DMS53 (cell line): ENCODE measurements at places on chromosomes 1 and 21.

- no peak for DNase-seq
These were observed 63.1 kb downstream of the ACOT7 start for GRCh38 chr1:6330410-6330911.

DNA sequence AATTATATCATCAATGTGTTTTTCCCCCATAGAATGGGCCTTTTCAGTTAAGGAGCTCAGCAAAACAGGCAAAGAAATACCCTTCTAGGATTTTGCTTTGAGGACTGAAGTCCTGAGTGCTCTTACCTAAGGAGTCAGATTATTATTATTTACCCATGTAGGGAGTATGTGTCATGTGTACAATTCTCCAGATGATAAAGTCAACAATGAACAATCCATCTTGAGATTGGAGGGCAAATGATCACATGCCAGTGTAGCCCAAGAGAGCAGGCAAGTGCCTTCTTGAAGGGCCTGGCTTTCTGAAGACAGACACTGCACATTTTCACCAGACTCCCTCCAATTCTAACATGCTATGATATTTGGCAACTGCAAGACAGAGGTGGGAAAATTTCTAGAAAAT lies 159.7 kb downstream of the PCNX2 start:
- peak; percentile 10 for DNase-seq

- DNase-seq: no peak
These were observed 178.3 kb downstream of the ZSCAN20 start for GRCh38 chr1:33650708-33651107.

- no peak for DNase-seq
These were observed 257.0 kb upstream of the LYPLAL1 start for GRCh38 chr1:218916720-218917119.

- no peak for DNase-seq
These were observed 51.9 kb downstream of the AGPAT3 start for GRCh38 chr21:43916691-43917514.

- DNase-seq: no peak
These were observed 14.0 kb downstream of the NAV1 start for GRCh38 chr1:201552941-201553351.

GRCh38 chr1:119116725-119117124 lies 23.7 kb downstream of the WARS2 start:
- no peak for DNase-seq

GRCh38 chr1:5617179-5617520 lies 375.1 kb downstream of the NPHP4 start:
- no peak for DNase-seq

- DNase-seq: no peak
These were observed 50.1 kb downstream of the MRPL39 start for GRCh38 chr21:25557180-25557579.

- peak; percentile 79 for DNase-seq
These were observed 18.3 kb upstream of the ALPL start for GRCh38 chr1:21490774-21491487.

- DNase-seq: no peak
These were observed 134.8 kb upstream of the KIF26B start for GRCh38 chr1:245019910-245020486.

DNA sequence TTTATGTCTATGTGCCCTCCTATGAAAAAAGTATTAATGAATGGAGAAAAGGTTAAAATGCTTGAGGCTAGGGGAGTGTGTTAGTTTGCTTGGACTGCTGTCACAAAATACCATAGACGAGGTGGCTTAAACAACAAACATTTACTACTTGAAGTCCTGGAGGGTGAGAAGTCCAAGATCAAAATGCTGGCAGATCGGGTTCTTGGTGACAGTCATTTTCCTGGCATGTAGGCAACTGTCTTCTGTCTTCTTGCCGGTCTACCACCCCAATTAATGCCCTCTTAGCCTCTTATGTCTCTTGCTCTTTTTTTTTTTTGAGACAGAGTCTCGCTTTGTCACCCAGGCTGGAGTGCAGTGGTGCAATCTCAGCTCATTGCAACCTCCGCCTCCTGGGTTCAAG lies 15.0 kb downstream of the ARID1A start:
- no peak for DNase-seq

DNA sequence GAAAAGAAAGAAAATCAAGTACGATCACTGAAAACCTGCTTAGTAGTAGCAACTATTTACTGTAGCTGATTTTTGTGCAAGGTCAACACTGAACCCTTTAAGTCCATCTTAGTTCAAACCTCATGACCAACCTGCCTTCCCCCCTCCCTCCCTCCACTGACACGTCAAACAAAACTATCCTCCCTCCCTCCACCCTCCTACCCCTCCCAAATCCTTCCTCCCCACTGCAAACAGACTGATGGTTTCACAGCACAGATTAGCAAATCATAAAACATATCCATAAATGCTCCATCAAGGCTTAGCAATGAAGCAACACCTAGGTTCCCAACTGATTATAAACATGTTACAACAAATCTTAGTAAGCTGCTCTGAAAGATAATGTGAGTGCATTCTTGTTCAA lies 164.3 kb upstream of the GREM2 start:
- DNase-seq: no peak

- DNase-seq: no peak
These were observed 258.3 kb downstream of the OLFM3 start for GRCh38 chr1:101738475-101738874.

DNA sequence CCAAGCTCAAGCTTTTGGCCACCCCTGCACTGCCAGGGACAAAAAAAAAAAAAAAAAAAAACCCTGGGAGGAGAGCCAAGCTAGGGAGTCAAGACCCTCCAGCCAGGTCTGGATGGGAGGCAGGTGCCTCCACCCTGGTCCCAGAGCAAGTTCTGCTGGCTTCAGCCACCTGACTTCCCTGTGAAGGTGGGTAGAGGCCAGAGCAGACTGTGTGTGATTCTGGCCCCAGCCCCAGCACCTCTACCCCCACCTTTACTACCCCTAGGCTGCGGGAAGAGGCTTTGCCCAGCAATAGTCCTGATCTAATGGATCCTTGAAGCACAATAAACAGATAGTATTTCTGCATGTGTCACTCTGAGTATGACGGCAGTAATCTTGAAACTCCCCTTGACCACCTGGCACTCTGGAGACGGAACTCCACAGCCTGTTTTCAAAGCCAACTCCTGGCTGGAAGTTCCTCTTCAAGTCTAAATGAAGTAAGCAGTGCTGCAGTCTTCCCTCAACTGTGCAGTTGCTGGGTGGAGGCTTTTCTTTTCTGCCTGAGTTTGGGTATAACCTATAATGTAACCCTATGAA lies 9.8 kb downstream of the PDZK1IP1 start:
- DNase-seq: peak; percentile 73

DNA sequence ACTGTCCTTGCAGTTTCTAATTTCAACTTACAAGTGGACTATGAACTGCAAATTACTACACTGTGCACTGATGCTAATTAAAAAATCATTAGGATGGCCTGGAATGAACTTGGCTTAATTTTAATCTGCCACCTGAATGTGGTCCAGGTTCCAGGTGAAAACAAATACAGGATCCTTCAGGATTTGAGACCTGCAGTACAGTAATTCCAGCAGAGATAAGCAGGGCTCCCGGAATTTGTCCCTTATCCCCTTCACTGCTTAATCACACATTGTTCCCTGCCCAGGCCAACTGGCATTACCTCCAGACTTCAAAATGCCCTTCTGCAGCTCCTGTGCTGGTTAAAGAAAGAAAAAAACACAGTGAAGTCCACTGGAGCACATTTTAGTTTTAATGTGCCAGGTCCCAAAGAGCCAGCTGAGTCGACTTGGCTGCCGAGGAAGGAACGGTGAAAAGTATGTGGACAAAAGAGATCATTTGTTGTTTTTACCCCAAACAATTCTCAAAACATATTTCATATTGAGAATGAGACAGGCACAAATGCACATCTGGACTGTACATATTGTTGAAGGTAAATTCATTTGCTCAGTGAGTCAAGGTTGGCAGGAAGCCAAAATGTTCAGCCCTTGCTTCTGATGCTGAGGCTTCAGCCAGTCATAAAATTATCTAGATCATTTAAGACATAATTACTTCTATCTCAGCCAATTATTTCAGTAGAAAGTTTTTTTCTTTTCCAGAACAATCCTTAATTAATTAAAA lies 28.3 kb downstream of the DEGS1 start:
- peak; percentile 90 for DNase-seq

DNA sequence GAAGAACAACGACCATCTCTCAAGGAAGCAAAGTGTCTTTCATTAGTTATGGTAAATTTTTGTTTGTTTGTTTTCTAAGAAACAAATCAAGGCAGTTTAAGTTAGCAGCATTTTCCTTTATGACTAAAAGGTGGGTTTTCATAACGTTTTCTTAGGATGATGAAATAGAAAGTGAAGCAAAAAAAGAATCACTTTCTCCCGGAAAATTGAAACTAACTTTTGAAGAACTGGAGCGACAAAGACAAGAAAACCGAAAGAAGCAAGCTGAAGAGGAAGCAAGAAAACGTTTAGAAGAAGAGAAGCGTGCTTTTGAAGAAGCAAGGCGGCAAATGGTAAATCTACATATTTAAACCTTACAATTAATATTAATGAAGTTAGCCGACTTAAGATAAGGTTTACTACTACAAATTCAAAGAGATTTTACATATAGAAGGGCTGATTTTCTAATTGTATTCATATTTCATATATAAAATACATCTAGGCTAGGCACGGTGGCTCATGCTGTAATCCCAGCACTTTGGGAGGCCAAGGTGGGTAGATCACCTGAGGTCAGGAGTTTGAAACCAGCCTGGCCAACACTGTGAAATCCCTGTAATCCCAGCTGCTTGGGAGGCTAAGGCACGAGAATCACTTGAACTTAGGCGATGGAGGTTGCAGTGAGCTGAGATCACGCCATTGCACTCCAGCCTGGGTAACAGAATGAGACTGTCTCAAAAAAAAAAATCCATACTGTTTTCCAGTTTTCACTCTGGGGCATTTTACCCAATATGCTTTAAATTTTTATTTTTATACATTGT lies 38.3 kb downstream of the NEXN start:
- no peak for DNase-seq

DNA sequence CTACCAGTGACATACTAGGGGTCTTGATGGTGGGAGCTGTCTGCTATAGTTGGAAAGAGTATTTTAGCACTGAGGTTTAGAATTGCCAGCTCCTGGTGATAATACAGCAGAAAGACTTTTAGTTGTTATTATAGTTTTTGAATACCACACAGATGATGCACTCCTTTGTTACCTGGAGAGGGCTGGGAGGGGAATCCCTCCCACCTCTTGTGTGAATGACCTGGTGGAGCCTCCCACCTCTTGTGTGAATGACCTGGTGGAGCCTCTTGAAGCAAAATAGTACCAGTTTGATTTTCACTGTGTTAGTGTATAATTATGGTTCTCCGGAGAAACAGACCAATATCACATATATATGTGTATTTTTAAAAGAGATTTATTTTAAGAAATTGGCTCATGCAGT lies 3.3 kb downstream of the DISP1 start:
- DNase-seq: no peak

DNA sequence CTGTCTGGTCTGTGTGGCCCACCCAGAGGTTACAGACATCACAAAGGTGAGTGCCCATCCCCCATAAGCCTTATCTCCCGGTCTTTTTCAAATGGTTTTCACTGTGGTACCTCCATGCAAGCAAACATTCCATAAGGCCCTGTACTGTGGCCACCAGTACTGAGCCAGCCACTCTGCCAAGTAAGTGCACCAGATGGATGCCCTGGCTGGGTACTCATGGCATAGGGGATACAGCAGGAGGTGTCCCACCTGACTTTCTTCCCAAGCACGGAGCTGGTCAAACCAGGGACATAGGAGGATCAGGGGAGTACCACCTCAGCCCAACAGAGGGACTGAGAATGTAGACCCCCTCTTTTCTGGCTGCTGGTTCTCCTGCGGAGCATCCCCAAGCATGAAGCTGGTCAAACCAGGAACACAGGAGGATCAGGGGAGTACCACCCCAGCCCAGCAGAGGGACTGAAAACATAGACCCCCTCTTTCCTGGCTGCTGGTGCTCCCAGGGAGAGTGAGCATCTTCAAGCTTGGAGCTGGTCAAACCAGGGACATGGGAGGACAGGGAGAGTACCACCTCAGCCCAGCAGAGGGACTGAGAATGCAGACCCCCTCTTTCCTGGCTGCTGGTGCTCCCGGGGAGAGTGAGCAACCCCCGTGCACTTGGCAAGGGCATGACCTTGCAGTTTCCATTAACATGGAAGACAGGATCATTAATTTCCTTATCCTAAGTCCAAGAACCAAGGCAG lies 81.8 kb upstream of the KLHDC7A start:
- DNase-seq: no peak

- no peak for DNase-seq
These were observed 259.7 kb downstream of the RHOU start for GRCh38 chr1:228994676-228995594.

DNA sequence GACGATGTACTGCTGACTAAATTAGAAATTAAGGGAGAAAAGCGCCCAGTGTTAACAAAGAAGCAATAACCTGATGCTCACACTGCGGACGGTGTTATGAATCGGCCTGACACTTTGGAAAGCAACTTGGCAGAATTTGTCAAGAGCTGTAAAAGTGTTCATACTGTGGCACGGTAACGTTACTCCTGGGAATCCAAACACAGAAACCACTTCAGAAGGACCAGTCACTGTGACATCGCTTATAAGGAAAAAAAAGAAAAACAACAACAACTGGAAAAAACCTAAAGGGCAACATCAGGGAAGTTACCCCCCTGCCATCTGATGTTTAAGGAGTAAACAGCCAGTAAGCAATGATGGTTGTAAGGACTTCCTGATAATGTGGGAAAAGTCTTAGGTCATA lies 27.7 kb downstream of the CAPZB start:
- peak; percentile 38 for DNase-seq

DNA sequence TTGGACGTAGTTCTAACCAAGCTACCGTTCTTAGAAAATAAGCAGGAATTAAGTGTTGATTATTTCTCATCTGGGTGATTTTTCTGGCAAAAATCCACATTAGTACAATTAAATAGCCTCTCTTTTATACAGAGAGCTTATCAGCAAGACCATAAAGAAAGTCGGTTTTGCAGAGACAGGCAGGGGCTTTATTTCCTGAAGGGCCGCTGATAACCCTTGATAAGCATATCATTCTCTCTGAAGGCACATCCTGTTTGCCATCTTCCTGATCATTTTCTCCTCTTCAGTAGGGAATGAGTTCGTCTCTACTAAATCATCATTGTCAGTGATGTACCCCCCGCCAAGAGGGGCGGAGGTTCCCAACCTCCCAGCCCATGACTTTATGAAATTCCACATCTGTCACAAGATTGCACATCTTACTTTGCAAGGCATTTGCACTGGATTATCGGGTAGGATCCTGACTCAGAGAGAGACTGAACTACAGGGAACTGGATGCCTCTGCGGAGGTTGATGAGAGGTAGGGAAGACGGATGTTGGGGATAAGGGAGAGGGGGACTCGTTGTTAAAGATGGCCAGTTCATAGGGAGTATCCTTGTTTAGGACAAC lies 115.7 kb downstream of the KCNJ6 start:
- no peak for DNase-seq

DNA sequence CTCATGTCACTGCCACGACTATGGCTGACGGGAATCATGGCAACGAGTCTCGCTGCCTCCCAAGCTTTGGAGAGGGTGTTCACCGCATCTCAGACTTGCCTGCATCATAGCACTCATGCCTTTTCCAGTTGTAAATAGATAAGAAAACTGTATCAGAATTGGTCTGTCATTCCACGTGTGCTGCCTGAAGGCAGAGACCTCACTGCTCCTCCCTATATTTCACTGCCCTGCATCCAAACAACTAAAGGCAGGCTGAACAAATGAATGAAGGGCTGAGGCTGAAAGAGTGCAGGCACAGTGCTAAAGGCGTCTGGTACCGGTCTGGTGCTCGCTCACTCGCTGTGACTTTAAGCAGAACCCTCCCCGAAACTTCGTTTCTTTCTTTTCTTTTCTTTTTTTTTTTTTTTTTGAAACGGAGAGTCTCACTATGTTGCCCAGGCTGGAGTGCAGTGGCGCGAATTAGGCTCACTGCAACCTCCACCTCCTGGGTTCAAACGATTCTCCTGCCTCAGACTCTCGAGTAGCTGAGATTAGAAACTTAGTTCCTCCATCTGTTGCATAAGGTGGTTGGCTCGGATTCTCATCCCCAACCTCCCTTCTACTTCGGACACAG lies 542 bp downstream of the EIF2B3 start:
- DNase-seq: peak; percentile 34
